ENCODE measurements at places on chromosomes 2 and 18.

GRCh38 chr18:9914334-9914583, 443 bp downstream of the VAPA start:
- peak; percentile 56 for DNase-seq

DNA sequence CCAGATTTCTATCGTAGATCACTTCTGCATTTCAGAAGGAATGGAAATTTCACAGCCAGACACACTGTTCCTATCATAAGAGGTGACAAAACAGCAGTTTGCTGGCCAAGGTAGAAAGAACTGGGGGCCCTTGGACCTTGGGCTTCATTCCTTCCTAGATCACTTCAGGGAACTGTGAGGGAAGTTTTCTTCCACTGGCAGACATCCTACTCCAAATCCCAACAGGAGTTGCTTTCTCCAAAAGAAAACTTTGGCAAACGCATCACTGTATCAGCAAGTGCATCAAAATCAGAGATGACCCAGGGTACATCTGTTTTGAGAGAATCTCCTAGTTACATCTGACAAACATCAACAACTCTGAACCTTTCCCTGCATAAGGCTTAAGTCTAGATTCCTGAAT, 348.4 kb upstream of the KLHL29 start:
- DNase-seq, result no peak

- DNase-seq, result no peak
These were observed 351.0 kb downstream of the PIK3C3 start for GRCh38 chr18:42305869-42306593.

- no peak for DNase-seq
These were observed 51.3 kb downstream of the KCMF1 start for GRCh38 chr2:85022232-85022631.

DNA sequence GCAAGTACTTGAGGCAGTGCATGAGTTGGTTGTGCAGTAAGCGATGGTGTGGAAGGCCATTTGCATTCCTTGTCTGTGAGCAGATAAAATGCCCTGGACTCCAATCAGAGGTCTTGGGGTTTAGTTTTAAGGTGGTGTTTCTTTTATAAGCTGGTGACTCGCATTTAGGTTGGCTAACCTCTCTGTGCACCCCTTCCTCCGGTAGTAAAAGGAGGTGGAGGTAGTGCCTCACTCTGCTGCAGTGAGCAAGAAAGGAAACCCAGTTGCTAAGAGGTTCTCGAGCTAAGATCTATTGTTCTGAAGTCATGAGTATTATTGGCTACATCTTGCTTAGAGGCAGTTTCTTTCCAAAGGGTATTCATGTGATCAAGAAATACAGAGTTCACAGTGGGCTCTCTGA, 74.3 kb upstream of the EML6 start:
- no peak for DNase-seq

- no peak for DNase-seq
These were observed 41.2 kb downstream of the KIAA2012 start for GRCh38 chr2:202114291-202114690.
